ENCODE measurements at places on chromosomes 4 and X. TPM values are rescaled to one million over a fixed set of nuclear protein-coding genes. Genes with fewer than 3 reads are reported as not detected.

DNA sequence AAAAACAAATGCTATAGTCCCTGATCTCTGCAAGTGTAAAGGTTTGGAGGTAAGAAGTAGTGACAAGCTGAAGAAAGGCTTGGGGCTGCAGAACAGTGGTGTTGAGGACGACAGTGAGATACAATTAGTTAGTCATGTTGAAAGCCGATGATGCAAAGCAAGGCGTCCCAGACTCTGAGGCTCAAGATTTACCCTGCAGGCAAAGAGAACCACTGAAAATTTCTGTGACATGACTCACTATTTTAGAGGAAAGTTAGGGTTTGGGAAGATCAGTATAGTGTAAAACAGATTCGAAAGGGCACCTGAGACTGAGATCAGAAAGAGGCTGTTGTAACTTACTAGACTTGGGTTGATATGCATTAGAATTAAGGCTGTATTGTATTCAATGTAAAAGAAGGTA is 281.3 kb upstream of the FTHL17 start:
- no peak for DNase-seq

Gene HAUS7
- total RNA-seq: 63.5 TPM

DNA sequence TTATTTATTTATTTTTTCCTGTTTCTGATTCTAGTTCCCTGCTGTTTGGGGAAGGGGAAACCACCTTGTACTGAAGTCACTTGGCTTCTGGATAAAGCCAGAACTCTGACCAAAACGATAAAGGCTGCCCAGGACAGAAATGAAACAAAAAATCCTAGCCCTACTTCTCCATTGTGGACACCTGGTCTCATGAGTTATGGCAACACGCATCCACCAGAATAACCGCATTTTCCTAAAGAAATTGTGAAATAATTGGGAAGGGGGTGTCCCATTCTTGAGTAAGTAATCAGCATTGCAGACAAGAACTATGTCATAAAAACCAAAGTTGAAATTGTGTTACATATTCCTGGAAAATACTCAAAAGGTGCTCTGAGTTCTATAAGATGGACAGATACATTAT is 42.1 kb downstream of the SLC9A7 start:
- DNase-seq: no peak

GRCh38 chr4:22071749-22072148 is 123.2 kb upstream of the KCNIP4 start:
- no peak for DNase-seq

DNA sequence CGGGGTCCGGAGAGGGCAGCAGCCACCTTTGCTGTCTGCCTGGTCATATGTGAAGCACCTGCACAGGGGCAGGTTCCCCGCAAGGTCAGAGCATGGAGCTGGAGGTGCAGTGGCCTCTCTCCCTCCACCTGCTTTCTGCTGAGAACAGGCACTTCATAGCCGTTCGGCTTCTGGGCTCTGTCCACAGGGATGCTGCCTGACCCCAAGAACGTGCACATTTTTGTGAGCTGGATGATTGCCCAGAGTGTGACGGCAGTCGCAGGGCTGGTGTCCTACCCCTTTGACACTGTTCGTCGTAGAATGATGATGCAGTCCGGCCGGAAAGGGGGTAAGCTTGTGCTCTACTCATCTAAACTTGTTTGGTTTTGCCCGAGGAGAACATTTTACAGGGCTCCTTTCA is 2.5 kb downstream of the SLC25A4 start:
- no peak for DNase-seq

Gene KLHL13
- 1.5 TPM for total RNA-seq

DNA sequence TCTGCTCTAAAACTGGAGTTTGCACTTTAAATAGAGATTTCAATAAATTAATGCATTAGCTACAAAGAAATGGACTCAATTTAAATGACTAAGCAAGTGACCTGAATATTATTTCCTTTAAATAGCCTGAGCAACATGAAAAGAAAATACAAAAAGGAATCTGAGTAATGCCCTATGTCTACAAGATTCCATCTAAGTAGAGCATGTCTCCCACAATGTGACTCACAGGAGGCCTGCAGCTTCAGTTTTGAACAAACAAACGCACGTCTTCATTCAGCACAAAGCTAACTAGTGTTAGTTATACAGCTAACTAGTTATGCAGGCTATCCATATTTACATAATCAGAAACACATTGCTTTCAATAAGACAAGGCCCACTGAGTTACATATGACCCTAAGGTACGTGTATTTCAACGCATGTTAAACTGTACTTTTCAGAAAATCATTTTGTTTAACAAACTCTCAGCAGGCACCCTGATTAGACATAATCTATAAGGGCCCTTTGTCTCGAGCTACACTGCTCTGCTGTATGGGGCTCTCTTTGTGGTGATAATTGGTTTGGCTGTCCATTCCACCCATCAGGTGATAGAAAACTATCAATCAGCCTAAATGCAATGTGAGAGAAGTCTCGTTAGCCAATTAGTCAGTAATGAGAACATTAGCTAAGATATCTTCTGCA is 116.5 kb downstream of the MAML3 start:
- DNase-seq: no peak

All from activated naive CD4-positive, alpha-beta T cell treated with anti-CD3 and anti-CD28 coated beads for 36 hours (primary cell).